CD4-positive, alpha-beta T cell treated with Interleukin-1 beta for 1 hour (primary cell): ENCODE measurements at places on chromosomes 3 and 15.
A peak's percentile ranks its signal among the peaks of the same experiment; 100 is the strongest.

GRCh38 chr15:47422881-47423665 lies 294.2 kb upstream of the SEMA6D start:
- no peak for DNase-seq

DNA sequence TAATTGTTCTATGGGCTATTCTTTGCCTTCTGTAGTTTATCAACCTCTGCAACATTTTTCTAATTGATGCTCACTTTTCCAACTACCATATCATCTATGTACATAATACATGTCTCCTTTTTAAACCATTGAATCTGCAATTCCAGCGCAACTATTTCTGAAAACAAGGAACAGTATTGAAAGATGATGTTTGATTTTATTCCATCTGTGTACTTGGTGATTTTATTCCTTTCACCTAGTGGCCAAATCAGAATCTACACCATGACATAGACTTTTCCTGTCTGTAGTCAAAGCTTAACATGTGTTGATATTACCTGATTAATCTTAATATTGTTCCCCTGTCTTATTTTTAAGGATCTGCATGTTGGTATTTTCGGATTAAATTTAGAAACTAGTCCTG lies 13.0 kb downstream of the NKTR start:
- DNase-seq: no peak

DNA sequence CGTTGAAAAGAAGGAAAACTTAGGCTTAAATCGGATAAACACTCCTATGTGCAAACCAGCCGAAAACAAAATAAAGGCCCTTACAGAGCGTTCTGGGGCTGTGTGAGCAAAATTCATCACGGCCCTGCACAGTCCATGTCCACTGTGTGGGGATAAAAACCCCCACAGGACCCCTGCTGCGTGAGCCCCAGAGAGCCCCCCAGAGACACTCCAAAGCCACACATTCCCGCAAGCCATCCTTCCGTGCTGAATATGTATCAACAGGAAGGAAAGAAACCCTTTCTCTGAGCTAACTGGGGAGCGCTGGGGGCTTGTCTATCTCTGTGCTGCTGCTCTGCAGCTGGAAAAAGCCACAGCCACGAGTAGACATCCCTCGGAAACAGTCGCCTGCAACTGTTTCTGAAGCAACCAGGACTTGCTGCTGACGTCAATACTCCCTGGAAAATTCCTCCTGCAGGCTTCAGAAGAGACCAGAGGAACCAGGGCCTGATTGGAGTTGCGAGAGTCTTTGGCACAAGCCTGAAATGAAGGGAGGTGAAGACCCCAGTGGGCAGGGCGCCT lies 72.7 kb downstream of the NUP210 start:
- DNase-seq: no peak

GRCh38 chr15:73982222-73982962 lies 9.7 kb downstream of the STOML1 start:
- no peak for DNase-seq

- peak; percentile 75 for DNase-seq
These were observed 3.0 kb upstream of the TLE3 start for GRCh38 chr15:70100474-70101341.

- no peak for DNase-seq
These were observed 1.0 kb downstream of the TASOR start for GRCh38 chr3:56681984-56682461.

- no peak for DNase-seq
These were observed 301.1 kb upstream of the ARPP21 start for GRCh38 chr3:35338186-35338585.

DNA sequence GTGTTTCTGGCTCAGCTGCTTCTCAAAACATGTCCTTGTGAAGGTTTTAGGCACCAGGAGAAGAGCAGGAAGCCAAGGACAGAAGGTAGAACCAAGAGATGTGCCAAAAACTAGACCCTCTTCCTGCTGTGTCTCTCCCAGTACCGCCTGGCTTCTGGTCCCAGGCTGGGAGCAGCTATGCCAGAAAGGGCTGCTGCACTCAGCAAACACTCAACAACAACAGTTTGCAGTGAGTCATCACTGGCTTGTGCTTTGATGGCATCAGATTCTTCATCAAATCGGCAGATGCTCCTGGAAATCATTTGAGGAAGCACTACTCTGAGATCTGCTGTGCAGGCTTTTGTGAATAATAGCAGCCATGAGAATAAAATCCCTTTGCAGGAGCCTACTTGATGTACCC lies 63.2 kb downstream of the DGKG start:
- DNase-seq: no peak
